RWPE1 (cell line): ENCODE measurements at places on chromosomes 4 and X.
A peak's percentile ranks its signal among the peaks of the same experiment; 100 is the strongest.

DNA sequence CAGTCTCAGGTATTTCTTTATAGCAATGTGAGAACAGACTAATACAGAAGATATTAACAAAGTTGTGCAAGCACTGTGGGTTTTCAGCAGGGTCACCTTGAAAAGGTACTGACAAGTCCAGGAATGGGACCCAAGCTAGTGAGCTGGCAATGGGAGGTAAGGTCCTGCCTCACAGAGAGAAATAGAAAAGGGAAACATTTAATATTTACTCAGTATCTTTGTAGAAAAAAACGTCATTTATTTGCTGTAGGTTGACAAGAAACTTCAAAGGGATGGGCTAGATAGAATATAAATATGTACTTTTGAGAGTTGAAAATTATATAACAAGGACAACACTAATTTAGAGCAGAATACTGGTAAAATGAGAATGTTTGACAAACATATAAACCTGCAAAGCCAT is 89.0 kb downstream of the GPRIN3 start:
- DNase-seq: no peak

DNA sequence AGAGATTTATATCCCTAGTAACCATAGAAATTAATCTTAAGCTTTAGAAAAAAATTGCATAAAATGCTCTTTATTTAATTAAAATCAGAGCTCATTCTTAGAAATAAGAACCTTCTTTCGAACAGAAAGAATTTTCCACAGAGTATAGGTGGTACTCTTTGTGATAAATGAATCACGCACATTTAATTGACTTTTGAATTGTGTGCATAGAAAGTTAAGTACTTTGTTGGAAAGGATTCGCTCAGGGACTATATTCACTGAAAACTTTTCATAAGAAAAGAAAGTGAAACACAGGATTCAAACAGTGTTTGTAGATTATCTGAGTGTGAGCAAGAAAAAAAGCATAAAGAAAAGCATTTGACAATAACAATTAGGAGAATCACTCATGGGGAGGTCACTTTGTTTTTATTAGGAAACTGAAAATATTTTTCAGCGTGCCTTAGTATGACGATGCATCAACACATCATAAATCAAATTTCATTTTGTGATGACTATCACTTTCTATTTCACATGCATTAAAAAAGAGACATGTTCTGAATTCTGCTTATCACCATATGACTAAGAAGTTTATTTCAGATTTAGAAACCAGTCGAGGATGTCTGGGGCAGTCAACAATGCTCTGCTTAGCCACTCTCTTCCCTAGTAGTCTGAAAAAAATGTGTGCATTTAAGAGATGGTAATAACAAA is 49.5 kb downstream of the STX18 start:
- peak; percentile 8 for DNase-seq

GRCh38 chrX:70128071-70128470 is 5.2 kb upstream of the IGBP1 start:
- no peak for DNase-seq

GRCh38 chr4:108683479-108683878 is 33.1 kb downstream of the OSTC start:
- peak; percentile 16 for DNase-seq

DNA sequence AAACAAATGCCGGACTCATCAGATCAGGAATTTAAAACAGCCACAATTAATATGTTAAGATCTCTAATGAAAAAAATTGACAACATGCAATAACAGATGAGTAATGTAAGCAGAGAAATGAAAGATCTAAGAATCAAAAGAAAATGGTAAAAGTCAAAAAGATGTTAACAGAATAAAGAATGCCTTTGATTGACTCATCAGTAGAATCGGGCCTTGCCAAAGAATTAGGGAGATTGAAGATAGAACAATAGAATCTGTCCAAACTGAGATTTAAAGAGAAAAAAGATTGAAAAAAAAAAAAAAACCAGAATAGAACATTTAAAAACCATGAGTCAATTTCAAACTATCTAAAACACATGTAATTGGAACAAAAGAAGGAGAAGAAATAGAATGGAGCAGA is 25.9 kb upstream of the GUCY1A1 start:
- no peak for DNase-seq

DNA sequence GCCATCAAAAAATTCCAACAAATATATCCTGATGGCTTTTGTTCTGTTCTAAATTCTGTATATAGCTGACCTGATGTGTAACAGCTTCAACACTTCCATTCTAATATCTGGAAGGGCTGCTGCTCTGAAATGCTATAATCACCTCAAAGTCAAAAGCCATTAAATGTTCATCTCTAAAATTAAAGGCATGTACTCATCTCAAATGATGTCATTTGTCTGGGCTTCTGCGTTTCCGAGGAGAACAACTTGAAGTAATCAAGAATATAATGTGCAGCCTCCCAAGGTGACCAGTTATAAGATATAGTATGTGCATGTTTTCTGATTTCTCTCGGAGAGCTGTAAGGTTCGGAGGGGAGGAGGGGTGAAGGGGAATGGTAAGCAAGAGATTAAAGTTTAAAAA is 237.6 kb downstream of the SCFD2 start:
- no peak for DNase-seq

DNA sequence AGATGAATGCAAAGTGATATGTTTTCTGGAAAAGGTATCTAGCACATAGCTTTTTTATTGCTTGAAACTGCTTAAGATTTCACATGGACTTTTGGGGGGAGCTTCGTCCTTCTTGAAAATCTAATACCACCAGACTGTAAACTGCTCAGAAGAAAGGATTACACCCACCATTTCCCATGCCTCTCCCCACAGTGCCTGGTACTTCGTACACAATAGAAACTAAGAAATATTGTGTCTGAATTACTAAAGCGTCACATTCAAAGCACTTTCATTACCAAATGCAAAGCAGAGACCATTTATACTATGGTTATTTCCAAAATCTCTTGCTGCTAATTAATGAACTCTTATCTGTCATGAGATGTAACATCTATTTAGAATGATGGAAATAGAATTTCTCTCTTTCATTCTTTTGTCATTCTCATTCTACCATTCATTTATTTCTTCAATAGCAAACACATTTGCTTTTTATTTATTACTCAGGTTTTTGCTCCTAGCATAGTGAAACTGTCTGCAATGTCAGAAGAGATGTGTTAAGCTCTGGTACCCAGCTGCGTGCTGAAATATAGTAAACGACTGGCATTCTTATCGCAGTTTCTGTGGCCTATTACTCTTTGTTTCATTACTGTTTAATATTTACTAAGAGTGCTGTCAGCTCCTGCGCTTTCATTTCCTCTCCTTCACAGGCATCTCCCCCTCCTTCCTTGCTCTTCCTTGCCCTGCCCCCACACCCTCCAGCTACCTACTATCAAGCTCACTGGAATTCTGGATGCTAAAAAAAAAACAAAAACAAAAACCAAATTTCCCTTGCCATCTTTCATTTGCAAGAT is 51.4 kb upstream of the RAPGEF2 start:
- DNase-seq: no peak

- DNase-seq: no peak
Measured at GRCh38 chr4:105145903-105146275, 787 bp upstream of the TET2 start.

- no peak for DNase-seq
Measured at GRCh38 chr4:100721077-100721476, 203.3 kb upstream of the EMCN start.

GRCh38 chr4:41158274-41158673 is 56.1 kb downstream of the APBB2 start:
- DNase-seq: no peak

- DNase-seq: no peak
Measured at GRCh38 chr4:9921326-9921725, 100.0 kb downstream of the SLC2A9 start.

GRCh38 chr4:48640699-48641098 is 139.4 kb downstream of the FRYL start:
- DNase-seq: no peak

DNA sequence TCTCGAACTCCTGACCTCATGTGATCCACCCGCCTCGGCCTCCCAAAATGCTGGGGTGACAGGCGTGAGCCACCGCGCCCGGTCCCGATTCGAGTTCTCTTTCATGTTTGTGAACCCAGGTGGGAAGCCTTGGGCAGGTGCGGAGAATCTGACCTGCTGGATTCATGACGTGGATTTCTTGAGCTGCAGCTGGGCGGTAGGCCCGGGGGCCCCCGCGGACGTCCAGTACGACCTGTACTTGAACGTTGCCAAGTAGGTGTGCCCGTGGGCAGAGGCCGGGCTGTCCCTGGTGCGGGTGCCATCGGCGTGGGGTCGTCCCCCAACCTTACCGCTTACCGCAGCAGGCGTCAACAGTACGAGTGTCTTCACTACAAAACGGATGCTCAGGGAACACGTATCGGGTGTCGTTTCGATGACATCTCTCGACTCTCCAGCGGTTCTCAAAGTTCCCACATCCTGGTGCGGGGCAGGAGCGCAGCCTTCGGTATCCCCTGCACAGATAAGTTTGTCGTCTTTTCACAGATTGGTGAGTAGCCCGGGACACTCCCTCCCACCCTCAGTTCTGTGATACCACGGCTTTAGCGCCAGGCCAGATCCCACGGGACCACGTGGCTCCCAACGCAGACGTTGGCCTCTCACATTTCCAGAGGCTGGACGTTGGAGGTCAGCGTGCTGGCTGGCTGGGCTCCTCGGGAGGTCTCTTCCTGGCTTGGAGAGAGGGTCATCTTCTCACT is 15.6 kb downstream of the IL3RA start:
- no peak for DNase-seq

- no peak for DNase-seq
Measured at GRCh38 chr4:145979160-145979559, 40.5 kb upstream of the ZNF827 start.
